Activated T-helper 2 cell treated with anti-CD3 and anti-CD28 coated beads, Interferon-gamma antibody, Interleukin-2, Interleukin-4, amounts not matched to agents 10 μg/mL and 5 μg/mL and 100 μg/mL, durations not matched to agents 14 hours and 24 hours and 36 hours (primary cell): ENCODE measurements at places on chromosomes 3 and 15. TPM values are rescaled to one million over a fixed set of nuclear protein-coding genes. Genes with fewer than 3 reads are reported as not detected.

DNA sequence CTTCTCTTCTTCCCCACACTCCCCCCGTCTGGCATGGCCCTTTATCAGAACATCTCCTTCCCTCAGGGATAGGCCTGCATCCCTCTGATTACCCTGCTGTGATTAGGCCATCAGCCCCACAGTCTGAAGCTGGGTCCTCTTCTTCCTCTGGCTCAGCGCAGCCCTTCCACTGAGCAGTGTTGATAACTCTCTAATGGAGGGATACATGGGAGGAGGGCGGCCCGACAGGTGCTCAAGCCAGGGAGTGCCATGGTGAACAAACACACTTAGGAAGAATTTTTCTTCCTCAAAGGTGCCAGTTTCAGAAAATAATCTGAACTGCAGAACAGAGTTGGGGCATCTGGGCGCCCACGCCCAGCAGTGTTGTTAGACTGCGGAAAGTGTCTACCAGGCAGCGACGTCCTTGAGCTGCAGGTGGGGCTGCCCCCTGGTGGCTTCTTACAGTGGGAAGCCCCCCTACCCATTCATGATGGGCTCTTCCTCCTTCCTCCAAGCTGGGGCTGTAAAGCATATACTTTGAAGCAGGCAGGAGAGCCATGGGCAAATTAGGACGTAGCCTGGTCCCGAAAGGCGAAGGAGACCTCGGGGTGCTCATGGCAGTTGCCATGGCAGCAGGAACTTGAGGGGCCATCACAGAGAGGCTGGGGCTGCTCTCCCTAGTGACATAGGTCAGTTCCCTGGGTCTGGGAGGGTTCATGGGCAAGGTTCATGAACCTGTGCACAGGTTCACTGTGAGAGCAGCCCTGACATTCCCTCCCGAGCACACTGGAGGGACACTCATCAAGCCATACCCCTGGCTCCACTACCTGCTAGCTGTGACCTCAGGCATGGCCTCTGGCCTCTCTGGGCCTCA is 33.2 kb upstream of the NR2C2 start:
- no peak for DNase-seq

- no peak for DNase-seq
Observed at GRCh38 chr3:105613120-105613519, 246.4 kb downstream of the ALCAM start.

DNA sequence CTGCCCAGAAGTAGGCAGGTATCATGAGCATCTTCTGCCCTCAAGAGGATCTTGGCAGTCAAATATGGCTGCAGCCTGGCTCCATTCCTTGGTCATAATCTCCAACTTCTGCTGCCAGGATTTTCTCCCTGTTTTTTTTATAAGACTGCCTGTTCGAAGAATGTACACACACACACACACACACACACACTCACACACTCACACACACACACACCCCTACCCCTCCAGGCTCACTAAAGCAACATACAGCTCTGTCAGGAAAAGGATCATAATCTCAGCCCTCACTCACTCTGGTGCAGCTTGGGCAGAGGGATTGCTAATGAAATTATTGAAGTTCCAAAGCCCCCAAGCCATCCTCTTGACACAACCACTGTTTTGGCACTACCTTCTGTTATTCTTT is 129.2 kb upstream of the BFSP2 start:
- no peak for DNase-seq

DNA sequence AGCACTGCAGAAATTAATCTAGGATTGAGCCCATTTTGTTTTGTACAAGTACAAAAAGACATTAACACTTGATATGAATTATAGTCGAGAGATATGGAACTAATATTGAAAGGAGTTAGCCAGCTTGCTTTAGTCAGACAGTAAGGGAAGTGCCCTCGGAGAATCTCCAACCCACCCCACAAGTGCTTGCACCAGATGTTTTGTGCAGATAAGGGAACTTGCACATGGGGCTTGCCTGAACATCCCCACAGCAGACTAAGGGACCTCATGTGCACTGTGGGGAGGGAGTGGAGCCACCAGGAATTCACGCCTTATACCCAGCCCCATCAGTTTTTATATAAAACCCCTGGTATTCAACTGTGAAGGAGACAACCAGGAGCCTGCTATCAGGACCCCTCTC is 122.3 kb downstream of the EFHB start:
- no peak for DNase-seq

- no peak for DNase-seq
Observed at GRCh38 chr3:175121225-175121624, 262.1 kb downstream of the NAALADL2 start.

The GOLGA6B gene
- not detected in 2 replicates for total RNA-seq

The EIF1B gene
- 42.3 and 48.1 TPM in 2 replicates for total RNA-seq
